ENCODE measurements at places on chromosomes 2 and 18.

DNA sequence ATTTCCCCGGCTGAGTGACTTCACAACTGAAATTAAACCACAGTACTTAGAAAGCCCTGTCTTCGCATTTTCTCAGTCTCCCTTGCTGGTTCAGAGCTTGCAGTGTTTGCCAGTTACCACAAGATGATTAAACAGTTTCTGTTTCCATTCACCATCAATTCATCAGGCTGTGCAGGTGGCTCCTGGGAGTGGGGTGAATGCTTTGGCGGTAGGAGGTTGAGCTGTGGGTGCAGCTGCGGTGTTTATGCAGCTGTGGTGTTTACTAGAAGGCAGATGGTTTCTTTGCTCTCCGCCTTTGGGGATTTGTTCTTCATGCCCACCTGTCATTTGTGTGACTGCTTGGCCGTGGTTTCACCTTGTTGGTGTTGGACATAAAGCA, 16.1 kb downstream of the ACOXL start:
- DNase-seq: no peak

- no peak for DNase-seq
Observed at GRCh38 chr2:44342854-44343253, 18.4 kb downstream of the PREPL start.

GRCh38 chr18:48928787-48929186, 22.0 kb downstream of the SMAD7 start:
- peak; percentile 55 for DNase-seq

GRCh38 chr2:221458578-221458977, 113.5 kb downstream of the EPHA4 start:
- DNase-seq: no peak

- no peak for DNase-seq
Observed at GRCh38 chr2:155825876-155826275, 506.6 kb downstream of the NR4A2 start.

DNA sequence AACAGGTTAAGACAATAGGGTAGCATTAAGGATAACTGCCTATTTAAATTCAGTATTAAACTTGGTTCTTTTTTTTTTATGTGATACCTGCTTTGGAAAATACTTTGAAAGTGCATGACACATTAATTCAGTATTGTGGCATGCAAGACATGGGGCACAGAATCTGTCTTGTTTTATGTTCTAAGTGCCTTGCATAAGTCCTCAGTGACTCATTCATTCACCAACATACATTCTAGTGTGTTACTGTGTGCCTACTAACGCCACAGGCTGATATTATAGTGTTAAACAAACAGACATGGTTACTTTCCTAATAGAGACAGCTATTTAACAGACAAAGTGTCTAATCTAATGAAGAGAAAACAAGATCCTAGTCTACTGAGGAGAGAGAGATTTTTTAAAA, 91.7 kb downstream of the GCA start:
- DNase-seq: no peak

GRCh38 chr2:221524158-221524557, 47.9 kb downstream of the EPHA4 start:
- DNase-seq: no peak

DNA sequence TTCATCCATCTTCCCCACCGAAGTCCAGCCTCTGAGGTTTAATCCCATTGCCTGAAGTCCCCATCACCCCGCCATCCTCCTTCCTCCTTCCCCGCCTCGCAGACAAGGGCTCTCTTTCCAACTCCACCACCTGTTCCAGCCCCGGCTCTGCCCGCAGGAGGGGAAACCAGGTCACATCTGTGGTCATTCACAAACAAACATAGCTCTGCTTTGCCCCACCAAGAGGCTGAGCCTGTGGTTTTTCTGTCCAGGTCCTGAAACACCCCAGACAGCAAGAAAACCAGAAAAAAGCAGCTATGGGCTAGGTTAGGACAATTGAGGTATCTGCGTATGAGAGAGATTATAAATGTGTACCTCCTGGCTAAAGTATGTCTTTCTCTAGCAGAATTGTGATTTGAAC, 144.7 kb downstream of the GLI2 start:
- no peak for DNase-seq

DNA sequence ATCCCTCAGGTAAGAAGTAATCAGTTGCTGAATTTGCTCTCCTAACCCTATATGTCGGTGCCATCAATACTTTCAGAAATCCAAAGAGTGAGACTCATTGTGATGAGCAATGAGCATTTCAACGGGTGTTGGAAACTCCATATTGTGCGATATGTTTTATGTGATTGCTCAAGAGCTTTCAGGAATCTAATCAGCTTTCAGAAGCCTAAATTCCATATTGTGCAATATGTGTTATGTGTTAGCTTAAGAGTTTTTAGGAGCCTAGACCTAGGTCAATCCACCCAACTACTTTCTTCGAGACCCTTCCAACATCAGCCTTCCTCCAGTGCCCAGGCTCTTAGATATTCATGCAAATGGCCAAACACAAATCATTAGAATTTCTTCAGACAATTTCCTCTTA, 277.3 kb downstream of the DSC3 start:
- no peak for DNase-seq
